ENCODE measurements at places on chromosomes 1 and 21.
A peak's percentile ranks its signal among the peaks of the same experiment; 100 is the strongest.

- no peak for DNase-seq
These were observed 315.8 kb upstream of the KAZN start for GRCh38 chr1:14282707-14283106.

DNA sequence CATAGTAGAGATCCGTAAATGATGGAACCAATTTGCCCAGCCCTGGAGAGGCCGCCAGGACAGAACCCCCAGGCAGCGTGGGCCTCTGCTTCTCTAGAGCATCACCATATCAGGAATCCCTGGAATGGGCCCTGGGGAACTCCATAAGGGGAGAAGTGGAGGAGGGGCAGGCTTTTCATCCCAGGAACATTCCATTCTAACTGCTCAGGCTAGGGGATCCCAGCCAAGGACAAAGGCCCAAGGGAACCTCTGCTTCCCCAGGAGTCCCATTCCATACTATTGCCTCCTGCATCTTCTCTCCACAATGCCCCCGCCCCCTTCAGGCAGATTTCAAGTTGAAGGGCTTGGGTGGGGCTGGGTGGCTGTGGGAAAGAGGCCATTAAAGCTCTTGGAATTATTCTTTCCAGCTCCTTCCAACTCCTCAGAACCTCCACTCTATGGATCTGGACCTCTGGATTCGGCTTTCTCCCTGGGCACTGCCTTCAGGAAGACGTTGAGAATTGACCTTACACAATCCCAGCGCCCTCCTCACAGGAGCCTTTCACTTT, 6.0 kb downstream of the TRNP1 start:
- no peak for DNase-seq

- DNase-seq = no peak
These were observed 40.2 kb downstream of the TBCE start for GRCh38 chr1:235407419-235407818.

DNA sequence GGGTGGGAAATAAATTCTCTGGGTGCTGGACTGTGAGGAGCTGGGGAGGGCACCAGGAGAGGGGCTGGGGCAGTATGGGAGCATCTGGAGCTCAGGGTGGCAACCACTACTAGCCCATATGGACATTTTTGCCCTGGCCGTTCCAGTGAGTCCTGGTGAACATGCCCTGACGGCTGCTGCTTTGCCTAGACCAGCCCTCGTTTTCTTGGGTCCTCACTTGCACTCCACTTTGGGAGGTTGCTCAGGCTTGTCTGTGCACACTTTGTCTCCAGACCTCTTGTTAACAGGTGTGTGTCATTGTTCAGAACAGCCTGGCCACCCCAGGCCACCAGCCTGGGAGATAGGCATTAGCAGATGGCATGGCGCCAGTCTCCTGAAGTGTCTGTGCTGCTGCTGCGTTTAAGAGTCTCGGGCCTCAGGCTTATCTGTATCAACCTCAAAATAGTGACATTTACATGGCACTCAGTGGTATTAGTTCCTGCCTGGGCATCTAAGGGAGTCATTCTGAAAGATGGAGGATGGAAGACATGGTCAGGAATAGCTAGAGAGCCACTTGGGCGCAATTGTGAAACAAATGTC, 190.5 kb downstream of the PTPRU start:
- DNase-seq = peak; percentile 89

DNA sequence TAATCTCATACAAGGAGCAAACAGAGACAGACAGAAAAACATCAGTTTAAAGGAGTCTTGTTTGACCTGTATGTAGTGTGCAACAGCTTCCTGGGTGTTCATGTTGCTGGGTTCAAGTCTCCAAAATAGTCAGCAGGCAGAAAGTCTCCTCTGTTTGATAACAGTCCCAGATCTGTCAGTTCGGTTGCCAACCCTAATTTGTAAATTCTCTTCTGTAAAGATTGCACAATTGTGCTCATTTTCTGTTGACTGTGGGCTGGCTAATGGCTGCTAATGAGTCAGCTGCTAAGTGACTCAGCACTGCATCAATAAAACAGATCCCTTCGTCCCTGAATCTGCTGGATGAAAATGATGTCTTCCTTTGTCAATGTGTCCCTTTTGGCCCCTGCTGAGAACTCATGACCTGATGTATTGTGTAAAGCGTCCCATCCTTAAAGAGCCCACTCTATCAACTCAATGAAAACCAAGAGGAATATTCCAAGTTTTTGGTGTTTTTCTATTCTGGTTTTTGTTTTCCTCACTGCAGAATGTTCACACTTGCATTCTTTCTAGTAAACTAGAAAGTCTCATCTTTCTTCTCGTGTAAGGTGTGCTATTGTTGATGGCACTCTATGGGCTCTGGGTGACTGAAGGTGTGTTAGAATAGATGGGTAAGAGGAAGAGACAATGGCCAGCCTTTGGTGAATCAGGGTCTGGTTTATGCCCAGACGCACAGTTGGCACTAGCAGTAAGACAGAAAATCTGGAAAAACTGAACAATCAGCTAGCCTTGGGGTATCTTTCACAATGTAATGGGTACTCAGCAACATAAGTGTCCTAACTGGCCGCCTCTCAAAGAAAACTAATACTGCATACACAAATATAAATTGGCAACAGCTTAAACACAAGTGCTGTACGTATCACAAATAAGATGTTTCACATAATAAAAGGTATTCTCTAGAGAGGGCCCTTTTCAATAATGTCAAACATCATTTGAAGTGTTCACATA, 75.1 kb upstream of the SIPA1L2 start:
- DNase-seq = no peak

DNA sequence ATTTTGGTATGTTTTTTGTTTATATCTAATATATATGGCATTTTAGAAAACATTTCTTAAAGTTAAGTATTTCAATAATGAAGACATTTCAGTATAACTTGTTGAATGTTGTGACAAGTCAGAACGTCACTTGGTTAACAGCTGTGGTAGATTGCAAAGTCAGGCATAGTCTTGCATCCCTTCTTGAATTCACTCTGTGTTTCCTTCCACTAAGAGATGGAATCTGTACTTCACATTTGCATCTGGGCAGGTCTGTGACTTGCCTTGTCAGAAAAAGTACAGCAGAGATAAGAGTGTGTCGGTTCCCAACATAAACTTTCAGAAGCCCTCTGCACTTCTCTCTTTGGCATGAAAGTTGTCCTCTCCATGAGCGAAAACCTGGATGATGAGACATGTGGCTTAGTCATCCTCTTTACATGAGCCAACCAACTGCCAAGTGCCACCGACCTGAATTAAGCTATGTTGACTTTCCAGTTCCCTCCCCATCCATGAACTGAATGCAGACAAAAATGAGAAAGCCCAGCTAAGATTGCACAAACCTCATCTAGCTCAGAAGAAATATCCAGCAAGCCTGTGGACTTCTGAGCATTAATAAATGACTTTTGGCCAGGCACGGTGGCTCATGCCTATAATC, 1730.2 kb downstream of the MRPL39 start:
- no peak for DNase-seq

DNA sequence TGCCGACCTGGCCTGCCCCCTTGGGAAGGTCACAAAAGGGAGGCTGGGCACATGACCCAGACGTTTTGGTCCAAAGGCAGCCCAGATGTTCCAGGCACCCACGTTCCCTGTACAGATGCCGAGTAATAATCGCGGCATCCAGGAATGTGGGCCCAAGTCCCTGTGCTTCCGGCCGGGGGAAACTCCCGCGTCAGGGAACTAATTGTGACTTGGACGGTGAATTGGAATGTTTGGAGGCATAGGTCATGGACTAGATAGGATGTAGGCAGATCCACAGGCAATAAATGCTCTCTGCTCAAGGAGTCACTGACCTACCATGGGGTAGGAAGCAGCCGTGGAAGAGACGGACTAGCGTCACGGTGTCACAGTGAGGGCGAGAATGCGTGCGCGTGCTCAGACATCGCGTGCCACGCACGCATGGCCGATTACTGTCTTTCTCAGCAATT, 178.4 kb downstream of the DUSP10 start:
- DNase-seq = no peak

GRCh38 chr1:98260839-98261238, 340.0 kb upstream of the DPYD start:
- no peak for DNase-seq

DNA sequence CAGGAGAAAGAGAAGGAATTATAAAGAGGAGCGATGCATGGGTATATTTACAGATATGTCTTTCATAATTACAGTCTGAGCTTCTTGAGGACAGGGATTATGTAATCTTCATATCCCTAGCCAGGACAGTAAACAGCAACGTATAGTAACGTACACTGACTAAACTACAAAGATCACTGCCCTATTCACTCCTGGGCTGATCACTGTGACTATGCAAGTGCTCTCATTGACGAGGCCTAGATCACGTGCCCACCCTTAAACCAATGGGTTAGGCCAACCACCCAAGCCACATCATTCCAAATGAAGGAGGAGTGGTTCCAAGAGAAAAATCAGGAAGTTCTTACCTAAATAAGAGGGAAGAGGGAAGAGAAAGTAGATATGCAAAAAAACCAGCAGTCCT, 18.5 kb downstream of the PIK3R3 start:
- DNase-seq = no peak

Measured in NCI-H524 treated with DMSO at 0.1 percent for 48 hours (cell line).